HCT116 (cell line): ENCODE measurements at places on chromosomes 11 and 22. TPM values are rescaled to one million over a fixed set of nuclear protein-coding genes. Genes with fewer than 3 reads are reported as not detected.

DNA sequence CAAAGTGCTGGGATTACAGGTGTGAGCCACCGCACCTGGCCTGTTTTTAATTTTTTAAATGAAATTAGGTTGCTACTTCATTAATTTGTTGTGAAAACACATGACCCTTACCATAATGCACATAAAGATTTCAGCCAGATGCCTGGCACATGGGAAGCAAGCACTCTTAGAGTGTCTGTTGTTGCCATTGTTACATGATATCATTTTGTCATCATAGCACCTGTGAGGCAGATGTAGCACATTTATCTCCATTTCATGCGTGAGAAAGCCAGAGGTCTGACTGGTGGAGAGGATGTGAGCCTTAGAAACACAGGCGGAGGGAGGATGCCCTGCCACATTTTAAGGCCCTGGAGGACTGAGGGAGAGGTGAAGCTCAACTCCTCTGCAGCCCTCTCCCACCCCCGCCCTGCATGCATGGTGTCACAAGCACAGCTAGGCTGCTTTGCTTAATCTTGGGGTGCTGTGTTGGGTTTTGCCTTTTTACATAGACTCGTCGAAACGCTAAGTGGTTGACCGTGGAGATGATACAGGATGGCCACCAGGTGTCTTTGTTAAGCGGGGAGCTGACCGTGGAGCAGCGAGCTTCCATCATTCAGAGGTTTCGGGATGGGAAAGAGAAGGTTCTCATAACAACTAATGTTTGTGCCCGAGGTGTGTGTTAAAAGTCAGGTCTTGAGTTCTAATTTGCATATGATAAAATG lies 14.0 kb downstream of the DDX25 start:
- peaks cover 7% of the 10 kb centered on the region; the same call in 1 of the 2 replicates for H3K27me3 ChIP-seq
- H3K4me1 ChIP-seq, result no peaks in the 10 kb centered on the region
- no peak for DNase-seq
- H3K27ac ChIP-seq, result no peak overlapping the region

DNA sequence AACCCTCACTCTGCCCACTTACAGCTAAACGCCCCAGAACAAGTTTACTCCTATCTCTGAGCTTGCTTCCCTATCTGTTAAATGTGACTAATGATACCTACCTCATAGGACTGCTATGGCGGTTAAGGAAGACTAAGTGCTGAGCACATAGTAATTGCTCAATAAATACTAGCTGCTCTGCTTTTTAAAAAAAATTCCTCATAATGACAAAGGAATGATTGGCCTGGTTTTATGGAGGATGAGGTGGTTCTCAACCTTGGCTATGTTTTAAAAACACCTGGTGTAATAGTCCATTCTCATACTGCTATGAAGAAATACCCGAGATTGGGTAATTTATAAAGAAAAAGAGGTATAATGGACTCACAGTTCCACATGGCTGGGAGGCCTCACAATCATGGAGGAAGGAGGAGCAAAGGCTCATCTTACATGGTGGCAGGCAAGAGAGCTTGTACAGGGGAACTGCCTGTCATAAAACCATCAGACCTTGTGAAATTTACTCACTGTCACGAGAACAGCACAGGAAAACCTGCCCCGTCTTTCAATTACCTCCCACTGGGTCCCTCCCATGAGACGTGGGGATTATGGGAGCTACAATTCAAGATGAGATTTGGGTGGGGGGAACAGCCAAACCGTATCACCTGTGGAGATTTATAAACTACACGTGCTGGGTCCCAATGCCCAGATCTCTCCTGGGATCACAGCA lies 127.2 kb upstream of the SYT13 start:
- no peaks in the 10 kb centered on the region for H3K36me3 ChIP-seq
- no peak overlapping the region for H3K27ac ChIP-seq
- no peak for DNase-seq
- H3K27me3 ChIP-seq, result peaks cover 37% of the 10 kb centered on the region
- no peaks in the 10 kb centered on the region for H3K4me1 ChIP-seq

GRCh38 chr11:35583126-35583525 lies 35.1 kb upstream of the FJX1 start:
- H3K27me3 ChIP-seq, result no peaks in the 10 kb centered on the region; the same call in 1 of the 2 replicates
- no peak overlapping the region for H3K4me3 ChIP-seq
- no peak for DNase-seq
- no peak overlapping the region for H3K27ac ChIP-seq

The DEPDC7 gene
- total RNA-seq, result 7.3 TPM

DNA sequence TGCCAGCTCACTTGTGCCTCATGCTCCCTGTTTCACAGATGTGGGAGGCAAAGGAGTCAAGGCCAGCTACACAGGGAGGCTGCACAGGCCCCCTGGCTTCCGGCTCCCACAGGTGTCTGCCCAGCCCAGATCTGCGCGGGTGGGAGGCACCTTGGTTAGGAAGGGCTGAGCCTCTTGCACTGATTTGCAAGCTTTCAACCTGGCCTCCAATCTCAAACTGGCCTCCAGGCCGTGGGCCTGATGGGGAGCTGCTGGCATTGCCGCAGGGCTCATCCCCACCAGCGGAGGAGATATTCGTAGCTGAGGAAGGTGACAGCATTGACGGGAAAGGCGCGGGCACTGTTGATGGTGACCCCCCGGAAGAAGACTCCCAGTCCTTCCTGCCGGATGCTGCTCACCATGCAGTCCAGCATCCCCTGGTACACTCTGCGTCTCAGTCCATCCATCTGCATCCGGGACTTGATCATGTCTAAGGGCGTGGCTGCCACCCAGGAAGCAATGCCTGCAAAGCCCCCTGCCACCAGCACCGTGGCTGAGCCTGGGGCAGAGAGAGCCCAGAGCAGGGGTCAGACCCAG lies 6.2 kb downstream of the SLC25A45 start:
- no peak for DNase-seq
- no peaks in the 10 kb centered on the region for H3K36me3 ChIP-seq
- no peak overlapping the region for H3K27ac ChIP-seq
- peaks cover 18% of the 10 kb centered on the region for H3K4me1 ChIP-seq
- H3K27me3 ChIP-seq, result no peaks in the 10 kb centered on the region
- no peak overlapping the region for H3K4me3 ChIP-seq

The FGF3 gene
- not detected for total RNA-seq

The YIF1A gene
- 54.7 TPM for total RNA-seq

DNA sequence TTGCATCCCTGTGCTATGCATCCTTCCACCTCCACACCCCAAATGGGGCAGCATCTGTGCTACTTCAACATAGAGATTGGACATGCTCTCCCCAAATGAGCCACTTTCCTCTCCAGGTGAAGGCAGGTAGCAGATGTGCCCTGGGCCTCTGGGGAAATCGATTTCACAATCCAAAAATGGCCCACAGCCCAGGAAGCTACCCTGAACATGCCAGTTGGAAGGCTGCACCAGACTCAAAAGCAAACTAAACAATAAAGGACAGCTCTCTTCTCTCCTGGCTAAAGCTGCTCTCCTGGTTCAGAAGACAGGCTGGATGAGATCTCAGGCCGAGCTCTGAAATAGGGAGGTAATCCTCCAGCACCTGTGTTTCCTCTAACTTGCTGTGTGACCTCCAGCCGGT lies 19.7 kb downstream of the ISX start:
- no peaks in the 10 kb centered on the region for H3K4me1 ChIP-seq
- H3K4me3 ChIP-seq, result no peak overlapping the region
- no peak for DNase-seq
- no peak overlapping the region for H3K27ac ChIP-seq
- no peaks in the 10 kb centered on the region for H3K36me3 ChIP-seq
- no peaks in the 10 kb centered on the region for H3K27me3 ChIP-seq

- no peak for DNase-seq
- H3K27ac ChIP-seq, result no peak overlapping the region
- H3K27me3 ChIP-seq, result no peaks in the 10 kb centered on the region
- no peaks in the 10 kb centered on the region for H3K36me3 ChIP-seq
- no peak overlapping the region for H3K4me3 ChIP-seq
Observed at GRCh38 chr11:61908730-61909316, 8.5 kb downstream of the RAB3IL1 start.

DNA sequence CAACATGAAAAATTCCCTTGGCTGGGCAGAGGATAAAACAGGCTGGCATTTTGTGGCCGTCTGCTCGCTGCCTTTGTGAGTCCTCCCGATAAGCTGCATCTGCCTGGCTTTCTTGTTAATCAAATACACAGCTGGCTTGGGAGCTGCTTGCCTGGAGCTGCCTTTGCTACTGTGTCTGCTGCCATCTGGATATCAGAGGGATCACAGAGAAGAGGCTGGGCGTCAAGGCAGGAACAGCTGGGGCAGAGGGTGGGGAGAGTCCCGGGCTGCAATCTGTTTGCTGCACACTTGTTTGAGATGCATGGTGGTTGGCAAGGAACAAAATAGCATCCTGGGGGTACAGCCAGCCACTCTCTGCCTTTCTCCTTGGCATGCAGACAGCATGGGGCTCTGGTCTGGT lies 36.0 kb downstream of the COMMD9 start:
- no peak overlapping the region for H3K27ac ChIP-seq
- H3K4me3 ChIP-seq, result no peak overlapping the region
- no peaks in the 10 kb centered on the region for H3K27me3 ChIP-seq
- no peaks in the 10 kb centered on the region for H3K36me3 ChIP-seq
- peaks cover 17% of the 10 kb centered on the region for H3K4me1 ChIP-seq

- no peak for DNase-seq
- H3K4me1 ChIP-seq, result peaks cover 70% of the 10 kb centered on the region
- H3K4me3 ChIP-seq, result no peak overlapping the region
- no peaks in the 10 kb centered on the region for H3K36me3 ChIP-seq
- H3K27me3 ChIP-seq, result no peaks in the 10 kb centered on the region
Observed at GRCh38 chr11:65478388-65479183, 20.3 kb upstream of the MALAT1 start.

GRCh38 chr11:19829109-19829837 lies 116.6 kb downstream of the NAV2 start:
- H3K4me1 ChIP-seq, result no peaks in the 10 kb centered on the region
- peaks cover 19% of the 10 kb centered on the region for H3K27me3 ChIP-seq
- H3K4me3 ChIP-seq, result no peak overlapping the region
- no peaks in the 10 kb centered on the region for H3K36me3 ChIP-seq
- DNase-seq, result no peak

- no peaks in the 10 kb centered on the region for H3K36me3 ChIP-seq
- no peak overlapping the region for H3K27ac ChIP-seq
- no peaks in the 10 kb centered on the region for H3K27me3 ChIP-seq
Observed at GRCh38 chr22:33841281-33842005, 78.8 kb downstream of the LARGE1 start.

The ZNF215 gene
- total RNA-seq, result 9.9 TPM

The PGA5 gene
- not detected for total RNA-seq

GRCh38 chr22:30947816-30948454 lies 20.6 kb downstream of the MORC2 start:
- no peaks in the 10 kb centered on the region for H3K4me1 ChIP-seq
- no peak overlapping the region for H3K27ac ChIP-seq
- H3K27me3 ChIP-seq, result no peaks in the 10 kb centered on the region
- no peaks in the 10 kb centered on the region for H3K36me3 ChIP-seq
- peak; percentile 16 for DNase-seq

DNA sequence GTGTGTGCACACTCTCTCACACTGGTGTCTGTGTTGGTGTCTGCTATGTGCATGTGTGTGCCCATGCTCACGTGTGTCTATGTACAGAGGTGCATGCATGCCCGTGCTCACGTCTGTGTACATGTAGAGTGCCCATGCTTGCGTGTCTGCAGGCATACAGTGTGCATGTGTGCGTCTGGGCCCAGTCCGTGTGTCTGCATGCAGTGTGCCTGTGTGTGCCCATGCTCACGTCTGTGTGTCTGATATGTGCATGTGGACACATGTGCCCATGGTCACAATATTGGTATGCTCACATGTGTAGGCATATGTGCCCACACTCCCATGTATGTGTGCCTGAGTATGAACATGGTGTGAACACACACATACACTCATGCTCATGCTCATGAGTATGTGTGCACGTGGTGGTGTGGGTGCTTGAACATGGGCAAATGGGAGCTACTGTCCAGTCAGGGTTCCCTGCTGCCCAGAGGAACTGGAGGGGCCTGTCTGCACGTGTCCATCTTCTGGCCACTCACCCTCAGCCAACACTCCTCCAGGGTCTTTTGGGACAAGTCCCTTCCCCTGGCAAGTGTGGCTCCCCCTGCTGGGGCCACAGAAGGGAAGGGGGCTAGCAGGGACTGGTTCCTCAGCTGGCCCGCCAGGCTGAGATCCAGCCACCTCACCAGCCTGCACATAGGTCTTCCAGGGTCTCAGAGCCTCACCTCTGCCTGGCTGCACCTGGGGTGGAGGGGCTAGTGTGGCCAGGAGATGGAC lies 7.3 kb upstream of the TBX1 start:
- no peaks in the 10 kb centered on the region for H3K36me3 ChIP-seq
- no peaks in the 10 kb centered on the region for H3K27me3 ChIP-seq
- no peak overlapping the region for H3K27ac ChIP-seq

DNA sequence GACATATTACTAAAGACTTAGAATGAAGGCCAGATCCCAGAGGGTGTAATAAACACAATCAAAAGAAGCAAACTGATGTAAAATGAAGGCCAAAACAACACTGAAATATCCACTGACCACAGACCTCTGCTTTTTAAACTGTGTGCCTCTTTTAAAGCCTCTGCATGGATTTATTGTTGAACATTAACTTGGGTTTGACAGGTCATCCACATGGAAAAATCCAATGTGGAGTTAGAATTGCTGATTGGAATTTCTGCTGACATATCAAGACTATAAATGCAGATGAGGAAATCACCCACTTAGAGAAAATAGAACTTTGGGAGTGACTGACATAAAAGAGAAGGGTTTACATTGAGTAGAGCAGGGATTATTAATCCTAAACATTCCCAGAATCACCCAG lies 853.9 kb upstream of the RAG2 start:
- no peaks in the 10 kb centered on the region for H3K36me3 ChIP-seq
- no peaks in the 10 kb centered on the region for H3K4me1 ChIP-seq
- no peak overlapping the region for H3K4me3 ChIP-seq
- no peak for DNase-seq

DNA sequence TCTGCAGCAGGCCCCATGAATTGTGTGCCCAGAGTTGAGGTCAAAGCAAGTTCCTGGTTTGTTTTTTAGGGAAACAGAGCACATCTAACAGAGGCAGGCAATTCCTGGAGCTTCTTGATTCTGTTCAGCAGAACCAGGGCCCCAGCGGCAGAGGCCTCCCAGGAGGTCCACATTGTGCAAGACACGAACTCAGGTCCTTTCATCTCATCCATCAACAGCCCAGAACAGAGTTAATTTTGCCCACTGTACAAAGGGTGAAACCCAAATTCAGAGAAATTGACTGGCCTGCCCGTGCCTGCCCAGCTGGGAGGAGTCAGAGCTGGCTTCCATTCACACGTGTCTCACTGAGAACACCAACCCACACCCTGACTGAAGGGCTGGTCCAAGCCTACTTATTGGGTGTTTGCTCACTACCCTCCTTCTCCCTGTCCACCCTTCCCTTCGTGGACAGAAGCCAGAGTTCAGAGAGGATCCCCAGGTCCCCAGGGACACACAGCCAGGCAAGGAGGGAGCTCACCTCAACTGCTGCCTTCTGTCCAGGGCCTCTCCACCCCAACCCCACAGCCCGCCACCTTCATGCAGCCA lies 607.1 kb downstream of the TBC1D22A start:
- no peak overlapping the region for H3K27ac ChIP-seq
- no peaks in the 10 kb centered on the region for H3K36me3 ChIP-seq
- no peaks in the 10 kb centered on the region for H3K27me3 ChIP-seq
- H3K4me1 ChIP-seq, result 0 out of 2 replicates have a peak, but pooled peaks cover 2% of the 10 kb centered on the region
- no peak overlapping the region for H3K4me3 ChIP-seq
